ENCODE measurements at places on chromosomes 5 and 9.
A peak's percentile ranks its signal among the peaks of the same experiment; 100 is the strongest.

- DNase-seq, result no peak
Observed at GRCh38 chr9:12783767-12784460, 9.1 kb downstream of the LURAP1L start.

- DNase-seq, result peak; percentile 47
Observed at GRCh38 chr9:89523948-89524347, 26.0 kb upstream of the SEMA4D start.

DNA sequence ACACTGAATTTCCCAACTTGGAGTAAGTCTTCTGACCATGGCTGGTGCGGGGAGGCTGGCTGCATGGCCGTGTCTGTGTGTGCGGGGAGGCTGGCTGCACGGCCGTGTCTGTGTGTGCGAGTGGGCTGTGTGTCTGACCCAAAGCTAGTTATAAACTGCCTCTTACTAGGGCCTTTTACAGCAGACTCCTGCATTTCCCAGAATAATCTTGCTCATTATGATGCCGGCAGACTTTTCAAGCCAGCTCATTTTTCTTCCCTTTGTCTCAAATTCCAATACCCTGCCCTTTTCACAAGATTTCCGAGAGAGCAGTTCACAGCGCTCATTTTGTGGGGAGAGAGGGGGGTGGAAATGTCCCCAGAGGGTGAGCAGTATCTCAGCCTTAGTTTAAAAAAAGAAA lies 470.7 kb upstream of the BRINP1 start:
- DNase-seq, result no peak

DNA sequence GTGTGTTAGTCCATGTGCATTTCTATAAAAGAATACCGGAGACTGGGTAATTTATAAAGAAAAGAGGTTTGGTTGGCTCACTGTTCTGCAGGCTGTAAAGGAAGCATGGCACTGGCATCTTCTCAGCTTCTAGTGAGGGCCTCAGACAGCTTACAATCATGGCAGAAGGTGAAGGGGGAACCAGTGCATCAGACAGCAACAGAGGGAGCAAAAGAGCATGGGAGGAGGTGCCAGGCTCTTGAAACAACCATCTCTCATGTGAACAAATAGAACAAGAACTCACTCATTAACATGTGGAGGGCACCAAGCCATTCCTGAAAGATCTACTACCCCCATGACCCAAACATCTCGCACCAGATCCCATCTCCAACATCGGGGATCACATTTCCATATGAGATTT lies 89.2 kb upstream of the IL33 start:
- no peak for DNase-seq

DNA sequence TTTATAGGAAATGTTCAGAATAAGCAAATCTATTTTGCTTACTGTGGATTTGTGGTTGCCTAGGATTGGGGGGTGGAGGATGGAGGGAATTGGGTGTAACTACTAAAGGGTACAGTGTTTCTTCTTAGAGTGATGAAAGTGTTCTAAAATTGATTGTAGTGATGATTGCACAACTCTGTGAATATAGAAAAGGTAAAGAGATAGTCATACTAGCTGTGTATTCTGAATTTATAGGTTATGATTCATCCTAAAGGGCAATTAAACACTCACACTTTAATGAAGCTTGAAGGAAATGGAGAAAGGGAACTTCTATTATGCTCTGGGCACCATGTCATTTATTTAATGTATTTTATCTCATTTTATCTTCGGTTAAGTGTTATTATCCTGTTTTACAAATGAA lies 9.9 kb downstream of the TXNDC8 start:
- DNase-seq, result no peak

GRCh38 chr5:80961376-80962281 lies 1.5 kb downstream of the RASGRF2 start:
- DNase-seq, result no peak

DNA sequence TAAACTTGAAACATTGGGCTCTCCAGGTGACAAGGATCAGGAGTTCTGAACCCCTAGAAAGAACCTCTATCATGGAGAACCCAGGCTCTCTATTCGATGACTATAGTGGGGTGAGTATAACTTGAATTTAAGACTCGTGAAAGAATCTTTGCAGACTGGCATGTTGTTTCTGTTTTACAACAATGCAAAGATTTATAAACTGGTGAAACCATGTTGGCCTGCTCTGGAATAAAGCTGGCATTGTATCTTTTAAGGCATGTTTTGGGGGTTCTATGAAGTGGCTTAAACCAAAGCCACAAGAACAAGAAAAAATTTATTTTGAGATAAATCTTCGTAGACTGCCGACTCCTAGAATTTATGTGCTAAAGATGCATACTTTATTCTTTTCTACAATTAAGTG lies 9.8 kb upstream of the GDNF start:
- DNase-seq, result no peak

DNA sequence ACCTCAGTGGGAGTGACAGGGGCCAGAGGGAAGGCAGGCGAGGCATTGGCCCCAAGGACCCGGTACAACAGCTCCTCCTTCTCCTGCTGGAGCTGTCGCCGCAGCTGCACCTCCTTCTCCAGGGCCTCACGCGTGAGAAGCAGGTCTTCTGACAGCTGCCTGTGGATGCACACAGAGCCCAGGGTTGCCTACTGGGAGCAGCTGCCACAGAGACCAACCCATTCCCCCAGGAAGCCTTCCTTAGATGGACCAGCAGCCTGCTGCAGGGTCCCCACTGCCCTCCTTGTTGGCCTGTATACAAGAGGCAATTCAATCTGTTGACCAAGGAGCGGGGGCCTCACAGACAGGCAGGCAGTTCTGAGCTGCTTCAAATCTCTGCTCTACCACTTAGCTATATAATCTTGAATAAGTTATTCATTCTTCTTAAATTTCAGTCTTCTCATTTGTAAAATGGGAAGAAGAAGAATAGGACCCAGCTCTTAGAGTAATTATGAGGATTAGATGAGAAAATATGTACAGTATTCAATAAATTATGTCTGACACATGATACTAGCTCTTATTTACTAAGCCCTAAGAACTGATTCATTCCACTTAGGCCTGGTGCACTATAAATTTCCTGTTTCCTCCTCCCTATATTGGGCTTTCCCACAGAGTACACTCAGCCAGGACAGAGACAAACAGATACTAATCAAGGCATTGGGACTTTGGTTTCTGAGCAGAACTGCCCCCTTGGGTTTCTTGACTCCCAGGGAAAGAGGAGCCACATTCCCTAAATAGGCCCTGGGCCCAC lies 26.1 kb upstream of the ANXA6 start:
- DNase-seq, result no peak

DNA sequence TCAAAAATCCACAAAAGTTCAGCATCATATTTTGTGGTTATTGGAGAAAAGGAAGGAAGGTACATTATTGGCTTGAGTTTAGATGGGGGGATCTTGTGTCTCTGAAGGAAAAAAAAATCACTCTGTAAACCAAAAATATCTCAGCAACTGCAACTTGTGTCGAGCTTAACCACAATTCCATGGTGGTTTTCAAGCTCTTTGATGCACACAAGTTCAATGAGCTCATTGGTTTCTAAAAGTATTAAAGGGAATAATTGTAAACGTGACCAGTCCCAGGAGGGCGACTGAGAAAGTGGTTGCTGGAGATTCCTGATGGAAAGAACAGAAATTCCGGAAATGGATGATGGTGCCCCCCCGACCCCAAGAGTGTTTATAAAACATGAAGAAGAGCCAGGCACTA lies 173.8 kb downstream of the PSAT1 start:
- no peak for DNase-seq

GRCh38 chr9:136310273-136311030 lies 6.6 kb upstream of the CCDC187 start:
- DNase-seq, result no peak

- no peak for DNase-seq
Observed at GRCh38 chr5:98637557-98637956, 135.9 kb upstream of the RGMB start.

DNA sequence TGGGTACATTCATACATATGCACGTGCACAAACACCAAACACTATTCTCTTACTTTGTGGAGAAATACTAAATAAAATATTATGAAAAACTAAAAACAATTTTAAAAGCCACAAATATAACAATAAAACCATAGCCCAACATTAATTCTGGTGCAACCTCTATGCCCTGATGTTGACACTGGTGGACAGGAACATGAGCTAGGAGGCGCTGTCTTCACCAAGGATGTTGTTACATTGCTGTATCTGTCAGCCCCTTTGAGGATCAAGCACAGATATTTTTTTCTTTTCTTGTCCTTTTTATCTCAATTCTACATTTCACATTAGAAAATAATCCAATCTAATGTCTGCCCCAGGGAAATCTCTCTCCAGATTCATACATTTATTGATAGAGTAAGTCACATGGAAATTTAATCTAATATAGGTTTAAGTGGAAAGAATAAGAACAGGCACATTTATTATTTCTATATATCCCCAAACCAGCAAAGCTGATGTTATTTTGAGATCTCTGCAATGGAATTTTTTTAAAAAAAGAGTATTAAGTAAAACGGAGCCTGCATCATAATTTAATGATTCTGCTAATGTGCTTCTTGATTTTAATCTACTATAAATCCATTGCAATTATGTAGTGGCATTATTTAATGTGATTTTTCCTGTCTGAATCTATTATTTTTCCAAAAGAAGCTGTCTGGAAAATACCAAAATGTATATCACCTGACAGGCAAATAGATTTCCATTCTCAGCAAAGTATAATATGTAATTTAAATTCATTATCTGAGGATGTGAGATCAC lies 716.5 kb downstream of the MTRR start:
- no peak for DNase-seq

DNA sequence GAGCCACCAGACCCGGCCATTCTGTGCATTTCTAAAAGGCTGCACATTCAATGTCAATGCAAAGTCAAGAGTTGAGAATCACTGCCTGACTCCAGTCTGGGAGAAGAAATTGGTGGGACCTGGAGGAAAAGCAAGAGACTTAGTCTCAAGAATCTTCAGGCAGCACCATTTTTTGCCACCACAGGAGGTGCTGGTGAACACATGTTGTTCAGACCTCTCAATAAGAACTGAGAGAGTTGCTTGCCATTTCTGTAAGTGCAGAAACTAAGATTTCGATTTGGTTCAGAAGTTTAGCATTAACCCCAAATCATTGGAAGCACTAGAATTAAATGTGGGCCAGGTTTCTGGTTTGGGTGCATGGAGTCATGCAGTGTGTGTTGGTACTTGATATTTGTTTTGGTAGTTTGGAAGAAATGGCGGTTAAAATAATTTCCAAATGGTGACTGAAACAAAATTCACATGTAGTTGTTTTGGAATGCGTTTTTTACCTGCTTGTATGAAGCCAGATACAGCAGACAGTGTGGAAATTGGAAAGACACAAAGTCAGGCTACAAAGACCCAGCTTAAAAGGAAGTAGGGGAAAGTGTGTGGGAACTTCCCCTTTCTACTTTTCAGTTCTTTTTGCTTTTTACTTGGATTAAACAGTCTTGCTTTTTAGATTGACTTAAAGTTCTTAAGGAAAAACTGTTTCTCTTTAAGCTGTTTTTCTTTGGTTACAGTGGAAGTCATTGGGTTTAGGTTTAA lies 20.4 kb downstream of the PDE8B start:
- no peak for DNase-seq

DNA sequence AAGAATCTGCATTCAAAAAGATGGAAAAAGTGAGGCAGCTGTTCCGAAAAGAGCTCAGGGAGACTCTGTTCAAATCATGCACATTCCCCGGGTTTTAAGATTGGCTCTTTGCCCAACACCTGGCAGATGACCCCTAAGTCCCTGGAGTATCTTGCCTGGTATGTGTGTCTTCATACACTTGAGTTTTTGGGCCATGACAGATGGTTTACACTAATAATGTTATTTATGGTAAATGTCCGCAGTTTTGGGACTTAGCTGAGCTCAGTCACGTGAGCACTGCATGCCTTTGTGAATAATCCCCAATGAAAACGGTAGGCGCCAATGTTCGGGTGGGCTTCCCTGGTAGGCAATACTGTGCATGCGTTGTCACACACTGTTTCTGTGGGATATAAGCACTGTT lies 316.1 kb downstream of the PRDM9 start:
- DNase-seq, result no peak

GRCh38 chr9:9992936-9993335 lies 619.9 kb downstream of the PTPRD start:
- no peak for DNase-seq

- DNase-seq, result no peak
Observed at GRCh38 chr5:149563466-149563865, 12.2 kb upstream of the CSNK1A1 start.

- DNase-seq, result no peak
Observed at GRCh38 chr5:91095786-91096385, 287.2 kb downstream of the ARRDC3 start.

DNA sequence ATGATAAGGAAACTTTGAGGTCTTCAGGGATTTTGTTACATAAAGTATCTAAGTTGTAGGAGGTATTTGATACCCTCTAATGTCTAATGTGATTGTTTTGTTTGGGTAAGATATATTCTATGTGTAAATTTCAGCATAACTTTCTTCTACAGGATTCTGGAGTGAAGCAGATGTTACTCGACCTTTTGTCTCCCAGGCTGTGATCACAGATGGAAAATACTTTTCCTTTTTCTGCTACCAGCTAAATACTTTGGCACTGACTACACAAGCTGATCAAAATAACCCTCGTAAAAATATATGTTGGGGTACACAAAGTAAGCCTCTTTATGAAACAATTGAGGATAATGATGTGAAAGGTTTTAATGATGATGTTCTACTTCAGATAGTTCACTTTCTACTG lies 6.0 kb downstream of the MRPS30 start:
- no peak for DNase-seq

- no peak for DNase-seq
Observed at GRCh38 chr5:143515829-143516228, 112.3 kb upstream of the NR3C1 start.

DNA sequence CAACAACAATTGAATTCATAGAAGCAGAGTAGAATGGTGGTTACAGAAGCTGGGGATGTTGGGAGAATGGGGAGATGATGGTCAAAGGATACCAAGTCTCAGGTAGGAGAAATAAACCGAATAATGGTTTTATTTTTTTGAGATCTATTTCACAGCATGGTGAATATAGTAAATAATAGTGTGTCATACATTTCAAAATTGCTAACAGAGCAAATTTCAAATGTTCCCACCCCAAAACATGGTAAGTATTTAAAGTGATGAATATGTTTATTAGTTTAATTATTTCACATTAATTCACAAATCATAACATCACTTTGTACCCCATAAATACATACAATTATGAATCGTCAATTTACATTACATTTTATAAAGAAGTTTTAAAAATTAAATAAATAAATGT lies 72.7 kb upstream of the ATG10 start:
- no peak for DNase-seq
